ENCODE measurements at places on chromosomes 3 and 15.

GRCh38 chr3:123431658-123432324 lies 17.1 kb downstream of the ADCY5 start:
- no peak for DNase-seq

DNA sequence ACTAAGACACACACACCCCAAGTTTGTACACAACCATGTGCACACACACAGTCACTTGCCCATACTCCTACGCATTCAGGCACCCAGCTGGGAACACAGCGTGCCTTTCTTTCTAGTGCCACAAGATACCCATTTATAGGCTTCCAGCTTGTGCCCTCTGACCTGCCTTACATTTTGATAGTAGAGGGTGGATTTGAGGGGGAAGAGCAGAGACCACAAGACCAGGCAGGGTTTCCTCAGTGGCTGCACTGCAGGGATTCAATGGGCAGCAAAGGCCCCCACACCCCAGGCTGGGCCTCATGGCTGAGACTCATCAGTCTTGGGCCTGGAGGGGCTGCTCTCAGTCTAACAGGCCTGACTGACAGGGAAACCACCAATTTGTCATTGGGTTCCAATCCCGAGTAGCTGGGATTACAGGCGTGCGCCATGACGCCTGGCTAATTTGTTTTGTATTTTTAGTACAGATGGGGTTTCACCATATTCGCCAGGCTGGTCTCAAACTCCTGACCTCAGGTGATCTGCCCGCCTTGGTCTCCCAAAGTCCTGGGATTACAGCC lies 18.8 kb upstream of the ANKDD1A start:
- no peak for DNase-seq

DNA sequence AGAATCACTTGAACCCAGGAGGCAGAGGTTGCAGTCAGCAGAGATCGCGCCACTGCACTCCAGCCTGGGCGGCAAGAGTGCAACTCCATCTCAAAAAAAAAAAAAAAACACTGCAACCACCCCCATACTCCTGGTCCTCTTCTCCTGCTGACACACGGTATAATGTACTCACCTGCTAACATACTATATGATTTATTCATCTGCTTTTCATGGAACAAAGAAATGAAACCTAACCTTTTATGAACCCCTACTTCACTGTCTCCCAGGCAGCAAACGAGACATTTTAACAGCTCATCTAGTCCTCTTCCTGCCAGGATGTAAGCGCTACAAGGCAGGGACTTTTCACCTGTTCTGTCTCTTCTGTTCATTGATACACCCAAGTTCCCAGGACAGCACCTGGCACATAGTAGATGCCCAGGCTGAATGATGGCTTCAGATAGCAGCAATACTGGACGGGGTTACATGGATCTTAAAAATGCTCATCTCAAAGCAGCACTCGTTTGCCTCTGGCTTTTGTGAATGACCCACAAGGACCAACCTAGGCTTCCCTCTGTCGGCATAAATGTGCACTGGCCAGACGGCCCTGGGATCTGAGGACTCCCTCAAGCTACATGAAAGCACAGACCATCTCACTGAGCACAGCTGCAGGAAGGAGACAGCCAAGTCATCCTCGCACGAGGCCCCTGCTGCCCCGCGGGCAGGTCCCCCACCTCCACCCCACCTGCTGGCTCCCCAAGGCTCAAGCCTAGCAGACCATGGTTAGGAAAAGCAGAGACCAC lies 20.3 kb downstream of the XXYLT1 start:
- no peak for DNase-seq

GRCh38 chr3:51522273-51522962 lies 16.1 kb upstream of the RAD54L2 start:
- no peak for DNase-seq

Data from ACHN (cell line).